ENCODE measurements at places on chromosomes 2 and 18.

DNA sequence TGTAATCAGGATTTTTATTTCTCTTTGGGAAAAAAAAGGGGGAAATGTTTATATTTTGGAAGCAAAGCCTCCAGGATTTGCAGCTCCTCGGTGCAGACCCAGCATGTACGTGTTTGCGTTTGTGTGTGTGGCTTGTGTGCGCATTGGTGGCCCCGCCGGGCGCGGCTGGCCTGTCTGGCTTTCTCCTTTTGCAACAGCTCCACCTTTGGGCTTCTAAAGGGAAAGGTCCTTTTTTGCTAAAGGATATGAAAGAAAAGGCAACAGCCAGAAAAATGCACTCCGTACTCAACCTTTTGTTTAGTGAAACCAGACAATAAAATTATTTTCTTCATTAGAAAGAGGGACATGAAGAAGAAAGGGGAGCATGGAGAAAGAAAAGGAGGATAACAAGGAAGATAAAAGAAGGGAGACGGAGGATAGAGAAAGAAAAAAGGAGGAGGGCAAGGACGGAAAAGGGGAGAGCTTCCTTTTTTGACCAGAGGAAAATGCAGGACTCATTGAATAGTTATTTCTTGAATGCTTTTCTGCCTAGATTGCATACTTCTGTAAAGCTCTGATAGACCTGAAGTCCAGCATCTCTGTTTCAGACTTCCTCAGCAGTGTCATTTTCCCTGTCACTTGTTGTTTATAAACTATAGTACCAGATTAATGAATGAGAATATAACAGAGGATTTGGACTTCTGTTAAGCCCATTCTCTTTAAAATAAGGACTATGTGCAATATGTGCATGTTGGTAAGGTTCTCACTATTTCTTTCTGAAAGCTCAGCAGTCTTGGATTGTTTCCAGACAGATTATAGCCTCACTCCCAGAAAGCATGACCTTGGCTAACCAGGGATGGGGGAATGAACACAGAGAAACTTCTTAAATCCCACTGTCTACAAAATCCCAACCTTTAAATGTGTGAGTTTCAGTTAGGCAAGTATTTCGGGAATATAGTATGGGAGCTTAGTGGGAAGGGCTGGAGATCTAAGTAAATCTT lies 563.1 kb upstream of the PIK3C3 start:
- no peaks in the 10 kb centered on the region for H3K36me3 ChIP-seq
- peak; percentile 73 for DNase-seq
- peak overlapping the region; percentile 72 for H3K4me3 ChIP-seq
- H3K27ac ChIP-seq, result peak overlapping the region; percentile 85
- peaks cover 6% of the 10 kb centered on the region for H3K4me1 ChIP-seq

GRCh38 chr2:115569547-115569946 lies 1127.1 kb downstream of the DPP10 start:
- H3K36me3 ChIP-seq, result no peaks in the 10 kb centered on the region
- H3K4me3 ChIP-seq, result no peak overlapping the region
- peak; percentile 9 for DNase-seq
- H3K4me1 ChIP-seq, result no peaks in the 10 kb centered on the region
- H3K27me3 ChIP-seq, result no peaks in the 10 kb centered on the region

GRCh38 chr2:7744827-7745226 lies 827.6 kb downstream of the RNF144A start:
- peaks cover 16% of the 10 kb centered on the region for H3K4me1 ChIP-seq
- no peaks in the 10 kb centered on the region for H3K27me3 ChIP-seq
- H3K4me3 ChIP-seq, result no peak overlapping the region
- no peak for DNase-seq
- no peaks in the 10 kb centered on the region for H3K36me3 ChIP-seq

GRCh38 chr2:42164046-42164445 lies 5.1 kb upstream of the EML4 start:
- H3K4me1 ChIP-seq, result no peaks in the 10 kb centered on the region
- no peaks in the 10 kb centered on the region for H3K36me3 ChIP-seq
- no peak overlapping the region for H3K27ac ChIP-seq
- H3K4me3 ChIP-seq, result no peak overlapping the region
- DNase-seq, result no peak
